HepG2 (cell line): ENCODE measurements at places on chromosomes 5 and 9. TPM values are rescaled to one million over a fixed set of nuclear protein-coding genes. Genes with fewer than 3 reads are reported as not detected.

Gene RNF224
- 0.09 and 0.10 TPM in 2 replicates for total RNA-seq

Gene SELENOP
- total RNA-seq: 1,596 and 1,895 TPM in 2 replicates

Gene NIPSNAP3A
- total RNA-seq: 14.6 and 23.8 TPM in 2 replicates

Gene KCNMB1
- not detected in 2 replicates for total RNA-seq

Gene SOHLH1
- total RNA-seq: 0.15 and 0.32 TPM in 2 replicates

Gene GPX8
- total RNA-seq: 0.32 and 0.33 TPM in 2 replicates

Gene IL13
- not detected in 2 replicates for total RNA-seq

Gene SLC36A3
- not detected in 2 replicates for total RNA-seq

Gene TRIM7
- not detected in 2 replicates for total RNA-seq

Gene TCF7
- 6.8 and 7.9 TPM in 2 replicates for total RNA-seq

Gene OR13J1
- total RNA-seq: not detected in 2 replicates

Gene ADAMTS6
- 0.93 and 3.1 TPM in 2 replicates for total RNA-seq

Gene DMXL1
- 18.6 and 22.9 TPM in 2 replicates for total RNA-seq

Gene FAM200C
- total RNA-seq: 4.7 and 6.4 TPM in 2 replicates

Gene RIGI
- total RNA-seq: 8.2 and 12.2 TPM in 2 replicates
